Adrenal gland (tissue), 19 donors: ENCODE measurements at places on chromosomes 2 and 18. TPM values are rescaled to one million over a fixed set of nuclear protein-coding genes. Genes with fewer than 3 reads are reported as not detected.

GRCh38 chr2:39593439-39594393, 72.0 kb upstream of the TMEM178A start:
- H3K27me3 ChIP-seq = no peaks in the 10 kb centered on the region
- peak; percentile 61 for DNase-seq
- no peak overlapping the region for H3K4me3 ChIP-seq
- H3K36me3 ChIP-seq = no peaks in the 10 kb centered on the region

SPP2 gene
- total RNA-seq = not detected

POTEJ gene
- not detected for total RNA-seq

CCDC150 gene
- total RNA-seq = 2.4 TPM

RIF1 gene
- 27.6 TPM for total RNA-seq

GRCh38 chr2:26067186-26067974, 33.5 kb downstream of the RAB10 start:
- H3K36me3 ChIP-seq = no peaks in the 10 kb centered on the region
- H3K4me3 ChIP-seq = no peak overlapping the region
- DNase-seq = no peak
- H3K27ac ChIP-seq = no peak overlapping the region

CYP27C1 gene
- 0.28 TPM for total RNA-seq

- no peak overlapping the region for H3K4me3 ChIP-seq
- no peak overlapping the region for H3K27ac ChIP-seq
- H3K36me3 ChIP-seq = no peaks in the 10 kb centered on the region
- no peaks in the 10 kb centered on the region for H3K27me3 ChIP-seq
- DNase-seq = peak; percentile 48
- peaks cover 14% of the 10 kb centered on the region for H3K4me1 ChIP-seq
Measured at GRCh38 chr2:9578467-9579235, 23.0 kb upstream of the ADAM17 start.

GRCh38 chr2:70583091-70583490, 29.5 kb upstream of the TGFA start:
- no peak for DNase-seq
- H3K36me3 ChIP-seq = no peaks in the 10 kb centered on the region
- no peak overlapping the region for H3K27ac ChIP-seq

DNA sequence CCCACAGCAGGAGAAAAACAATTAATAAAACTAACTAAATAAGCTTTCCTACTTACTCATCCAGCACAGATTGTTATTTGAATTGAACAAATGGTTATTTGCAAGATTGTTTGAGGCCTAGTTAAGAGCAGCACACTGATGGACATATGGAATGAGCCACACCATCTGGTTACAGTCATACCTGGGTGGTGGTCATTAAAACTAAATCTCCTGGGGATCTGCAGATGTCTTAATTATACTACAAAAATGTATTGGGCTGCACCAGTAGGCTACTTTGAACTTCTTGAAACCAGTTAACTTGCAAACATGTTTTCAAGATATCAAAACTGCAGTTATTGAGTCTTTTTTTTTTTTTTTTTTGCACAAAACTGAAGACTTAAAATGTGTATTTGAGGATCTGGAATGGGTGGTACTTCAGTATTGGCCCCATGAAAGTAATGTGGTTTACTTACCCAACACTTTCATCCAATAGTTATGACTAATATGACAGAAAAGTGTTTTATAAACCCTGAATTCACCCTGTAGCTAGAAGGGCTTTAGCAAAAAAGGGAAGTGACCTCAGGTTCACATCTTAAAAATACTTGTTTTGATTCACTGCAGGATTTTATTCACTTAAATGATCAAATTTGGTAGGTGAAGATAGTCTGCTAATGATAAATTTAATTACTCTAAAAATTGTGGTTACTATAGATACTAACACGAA, 10.8 kb downstream of the AGFG1 start:
- peaks cover 53% of the 10 kb centered on the region for H3K4me1 ChIP-seq
- no peaks in the 10 kb centered on the region for H3K36me3 ChIP-seq
- DNase-seq = no peak
- no peaks in the 10 kb centered on the region for H3K27me3 ChIP-seq
- no peak overlapping the region for H3K27ac ChIP-seq

DNA sequence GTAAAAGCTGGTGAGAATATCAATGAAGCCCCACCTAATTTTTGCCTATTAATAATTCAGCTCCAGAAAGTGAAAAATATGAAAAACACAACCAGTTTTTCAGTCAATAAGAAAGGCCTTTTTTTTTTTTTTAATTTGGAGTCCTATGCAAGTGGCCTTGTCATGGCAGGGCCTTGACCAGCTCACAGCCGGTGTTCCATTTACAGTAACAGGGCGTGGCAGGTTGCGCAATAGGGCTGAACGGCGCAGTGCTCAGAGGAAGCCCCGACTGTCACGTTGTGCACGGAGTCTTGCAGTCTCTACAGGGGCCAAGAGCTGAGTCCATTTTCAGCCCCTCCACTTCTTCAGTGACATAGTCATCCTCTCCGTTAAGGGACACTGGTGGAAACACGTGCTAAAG, 184.1 kb upstream of the FN1 start:
- no peak overlapping the region for H3K27ac ChIP-seq
- H3K36me3 ChIP-seq = no peaks in the 10 kb centered on the region
- DNase-seq = peak; percentile 84
- peaks cover 5% of the 10 kb centered on the region for H3K4me1 ChIP-seq
- H3K4me3 ChIP-seq = no peak overlapping the region

DNA sequence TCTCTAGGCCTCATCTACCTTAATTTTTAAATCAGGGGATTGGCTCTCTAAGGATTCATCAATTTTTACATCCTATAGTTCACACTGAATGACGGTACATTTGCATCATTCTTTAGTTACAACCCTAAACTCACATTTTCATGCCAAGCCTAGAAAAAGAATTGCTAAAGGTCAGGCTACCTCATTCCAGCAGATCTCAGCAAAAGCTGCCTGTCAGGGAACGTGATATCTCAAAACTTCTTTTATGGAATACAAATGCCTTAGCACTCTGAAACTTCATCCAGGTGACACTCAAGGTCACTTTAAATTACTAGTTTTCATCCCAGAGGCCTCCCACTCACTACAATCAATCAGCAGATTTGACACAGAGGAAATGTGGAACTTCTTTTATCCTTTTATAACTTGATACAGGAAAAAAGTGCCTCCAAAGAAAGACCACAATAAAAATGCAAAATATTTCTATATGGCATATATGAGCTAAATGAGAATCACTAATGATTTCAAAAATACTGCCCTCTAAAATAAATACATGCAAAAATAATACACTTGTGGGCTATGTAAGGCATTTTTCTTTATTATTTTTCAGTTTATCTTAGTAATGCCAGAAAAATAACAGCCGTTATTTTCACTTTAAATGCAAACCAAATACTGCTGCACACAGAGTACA, 91.5 kb downstream of the ARHGEF33 start:
- H3K4me1 ChIP-seq = no peaks in the 10 kb centered on the region
- H3K36me3 ChIP-seq = peaks cover 15% of the 10 kb centered on the region
- no peak for DNase-seq
- no peak overlapping the region for H3K27ac ChIP-seq
- no peak overlapping the region for H3K4me3 ChIP-seq

- peaks cover 32% of the 10 kb centered on the region for H3K4me1 ChIP-seq
- H3K4me3 ChIP-seq = no peak overlapping the region
- no peak overlapping the region for H3K27ac ChIP-seq
- peaks cover 49% of the 10 kb centered on the region for H3K27me3 ChIP-seq
- DNase-seq = peak; percentile 23
Measured at GRCh38 chr2:161414042-161415033, 1.8 kb upstream of the TBR1 start.

DNA sequence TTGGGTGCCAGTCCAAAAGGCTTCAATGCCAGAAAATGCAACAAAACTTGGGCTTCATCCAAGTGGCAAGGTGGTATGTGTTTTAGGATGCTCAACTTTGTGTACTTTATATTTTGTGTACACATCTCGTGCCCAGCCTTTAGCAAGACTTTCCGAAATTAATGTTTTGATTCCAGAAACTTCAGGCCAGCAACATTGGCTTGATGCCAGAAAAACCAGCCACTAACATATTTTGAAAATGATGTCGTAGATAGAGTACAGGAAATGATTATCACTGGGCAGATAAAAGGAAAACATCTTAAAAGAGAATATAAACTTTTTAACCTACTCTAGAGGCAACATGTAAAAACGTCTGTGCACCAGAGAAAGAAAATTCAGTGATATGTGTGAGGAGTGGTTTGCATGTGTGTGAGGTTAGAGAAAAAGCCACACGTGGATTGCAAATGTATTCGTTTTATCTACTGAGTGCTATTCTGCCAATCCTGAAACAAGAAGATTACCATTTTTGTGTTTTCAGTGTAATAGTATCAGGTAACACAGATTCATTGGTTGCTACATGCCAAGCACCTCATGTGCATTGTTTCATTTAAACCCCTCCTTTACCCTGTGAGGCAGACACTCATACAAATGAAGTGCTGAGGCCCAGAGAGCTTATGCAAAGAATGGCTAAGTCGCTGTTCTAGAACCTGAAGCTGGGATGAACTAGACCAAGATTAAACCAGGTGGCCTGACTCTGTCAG, 264.8 kb downstream of the C1D start:
- peak overlapping the region; percentile 27 for H3K27ac ChIP-seq
- H3K4me3 ChIP-seq = no peak overlapping the region
- no peaks in the 10 kb centered on the region for H3K4me1 ChIP-seq
- no peaks in the 10 kb centered on the region for H3K27me3 ChIP-seq

- no peaks in the 10 kb centered on the region for H3K27me3 ChIP-seq
- H3K4me1 ChIP-seq = no peaks in the 10 kb centered on the region
- DNase-seq = no peak
- no peak overlapping the region for H3K27ac ChIP-seq
- no peaks in the 10 kb centered on the region for H3K36me3 ChIP-seq
Measured at GRCh38 chr2:59957504-59957903, 596.0 kb downstream of the BCL11A start.

DNA sequence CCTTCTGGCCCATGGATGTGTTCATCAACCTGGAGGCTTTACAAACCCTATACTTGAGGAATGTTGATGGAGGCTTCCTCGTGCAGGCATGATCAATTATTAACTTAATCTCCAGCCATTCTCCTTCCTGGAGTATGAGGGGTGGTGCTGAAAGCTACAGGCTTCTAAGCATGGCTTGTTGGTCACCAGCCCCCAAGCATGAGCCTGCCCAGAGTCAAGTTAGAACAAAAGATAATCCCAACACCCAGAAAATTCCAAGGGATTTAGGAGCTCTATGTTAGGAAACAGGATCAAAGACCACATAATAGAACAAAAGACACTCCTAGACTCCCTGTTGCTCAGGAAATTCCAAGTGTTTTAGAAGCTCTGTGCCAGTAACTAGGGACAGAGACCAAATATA, 63.1 kb downstream of the FAM171B start:
- DNase-seq = no peak
- no peaks in the 10 kb centered on the region for H3K4me1 ChIP-seq
- no peak overlapping the region for H3K27ac ChIP-seq
- no peaks in the 10 kb centered on the region for H3K27me3 ChIP-seq
- no peaks in the 10 kb centered on the region for H3K36me3 ChIP-seq

LOXHD1 gene
- total RNA-seq = not detected

DNA sequence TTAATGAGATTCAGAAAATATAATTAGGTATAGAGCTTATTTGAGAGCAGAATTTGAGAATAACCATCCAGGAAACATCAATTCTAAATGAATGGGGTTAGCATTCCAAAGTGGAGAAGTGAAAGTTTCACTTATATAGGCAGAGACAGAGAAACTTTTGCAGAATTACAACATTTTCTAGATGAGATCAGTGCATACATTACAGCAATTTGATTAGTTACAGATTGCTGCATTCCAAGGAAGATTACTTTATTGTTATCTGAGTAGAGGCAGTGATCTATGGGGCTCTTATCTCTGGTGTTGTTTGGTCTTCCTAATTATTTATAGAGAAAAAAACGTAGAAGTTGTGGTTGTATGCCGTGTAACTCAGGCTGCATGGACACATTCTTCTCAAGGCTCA, 373.8 kb upstream of the SYT4 start:
- H3K27ac ChIP-seq = no peak overlapping the region
- no peaks in the 10 kb centered on the region for H3K4me1 ChIP-seq
- H3K4me3 ChIP-seq = no peak overlapping the region
- no peaks in the 10 kb centered on the region for H3K36me3 ChIP-seq
- DNase-seq = no peak

- no peaks in the 10 kb centered on the region for H3K36me3 ChIP-seq
- H3K4me1 ChIP-seq = peaks cover 8% of the 10 kb centered on the region
- H3K27me3 ChIP-seq = peaks cover 96% of the 10 kb centered on the region
- no peak overlapping the region for H3K4me3 ChIP-seq
Measured at GRCh38 chr2:176085861-176086771, 2.4 kb upstream of the EVX2 start.

DNA sequence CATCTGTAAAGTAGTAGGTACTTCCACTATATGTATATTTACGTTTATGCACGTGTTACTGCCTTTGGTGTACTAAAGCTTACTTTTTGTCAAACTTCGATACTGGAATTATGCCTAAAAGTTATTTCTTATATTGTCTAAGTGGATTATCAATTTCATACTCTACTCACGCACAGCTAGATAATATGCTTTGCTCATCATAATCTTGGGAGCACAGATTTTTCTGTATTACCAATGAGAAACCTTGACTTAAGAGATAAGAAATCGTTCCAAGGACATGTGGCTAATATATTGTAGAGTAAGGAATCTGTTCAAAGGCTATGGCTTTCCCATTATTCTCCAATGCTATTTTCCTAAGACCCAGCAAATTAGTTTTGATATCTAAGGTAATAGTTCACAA, 6.5 kb downstream of the HSPE1 start:
- H3K36me3 ChIP-seq = no peaks in the 10 kb centered on the region
- H3K27me3 ChIP-seq = no peaks in the 10 kb centered on the region
- H3K4me1 ChIP-seq = peaks cover 8% of the 10 kb centered on the region
- H3K27ac ChIP-seq = peak overlapping the region; percentile 50
- DNase-seq = no peak

DNA sequence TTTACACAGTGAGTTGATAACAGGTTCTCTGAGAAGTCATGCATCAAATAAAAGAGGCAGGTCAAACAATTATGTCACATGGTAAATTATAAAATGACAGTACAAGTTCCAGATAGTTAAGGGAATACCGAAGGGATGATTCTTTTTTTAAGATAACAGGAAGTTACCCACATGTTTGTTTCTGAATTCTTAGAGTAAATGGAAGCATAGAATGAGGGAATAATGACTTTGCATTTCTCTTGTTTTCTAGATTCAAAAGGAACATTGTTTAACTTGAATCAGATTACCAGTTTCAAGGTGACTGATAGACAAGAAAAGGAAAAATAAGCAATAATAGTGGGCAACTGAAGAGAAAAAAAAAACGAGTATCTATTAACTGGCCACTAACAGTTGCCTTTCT, 124.5 kb downstream of the MIB1 start:
- H3K36me3 ChIP-seq = no peaks in the 10 kb centered on the region
- H3K4me1 ChIP-seq = no peaks in the 10 kb centered on the region
- no peak overlapping the region for H3K4me3 ChIP-seq
- no peak for DNase-seq

RNF152 gene
- total RNA-seq = 17.5 TPM
